Epithelial cell of proximal tubule (primary cell): ENCODE measurements at places on chromosomes 1 and 21. TPM values are rescaled to one million over a fixed set of nuclear protein-coding genes. Genes with fewer than 3 reads are reported as not detected.

DNA sequence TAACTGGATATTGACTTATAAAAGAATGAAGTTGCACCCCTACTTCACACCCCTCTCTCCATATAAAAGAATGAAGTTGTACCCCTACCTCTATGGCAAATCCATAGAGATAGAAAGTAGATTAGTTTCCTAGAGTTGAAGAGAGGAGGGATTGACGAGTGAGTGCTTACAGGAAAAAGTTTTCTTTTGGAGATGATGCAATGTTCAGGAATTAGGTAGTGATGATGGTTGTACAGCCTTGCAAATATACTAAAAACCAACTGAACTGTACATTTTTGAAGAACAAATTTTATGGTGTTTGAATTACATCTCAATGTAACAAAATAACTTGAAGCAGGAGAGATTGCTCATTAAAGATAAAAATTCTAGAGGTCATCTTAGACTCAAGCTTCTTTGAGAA lies 272.9 kb downstream of the GPR52 start:
- DNase-seq = no peak

DNA sequence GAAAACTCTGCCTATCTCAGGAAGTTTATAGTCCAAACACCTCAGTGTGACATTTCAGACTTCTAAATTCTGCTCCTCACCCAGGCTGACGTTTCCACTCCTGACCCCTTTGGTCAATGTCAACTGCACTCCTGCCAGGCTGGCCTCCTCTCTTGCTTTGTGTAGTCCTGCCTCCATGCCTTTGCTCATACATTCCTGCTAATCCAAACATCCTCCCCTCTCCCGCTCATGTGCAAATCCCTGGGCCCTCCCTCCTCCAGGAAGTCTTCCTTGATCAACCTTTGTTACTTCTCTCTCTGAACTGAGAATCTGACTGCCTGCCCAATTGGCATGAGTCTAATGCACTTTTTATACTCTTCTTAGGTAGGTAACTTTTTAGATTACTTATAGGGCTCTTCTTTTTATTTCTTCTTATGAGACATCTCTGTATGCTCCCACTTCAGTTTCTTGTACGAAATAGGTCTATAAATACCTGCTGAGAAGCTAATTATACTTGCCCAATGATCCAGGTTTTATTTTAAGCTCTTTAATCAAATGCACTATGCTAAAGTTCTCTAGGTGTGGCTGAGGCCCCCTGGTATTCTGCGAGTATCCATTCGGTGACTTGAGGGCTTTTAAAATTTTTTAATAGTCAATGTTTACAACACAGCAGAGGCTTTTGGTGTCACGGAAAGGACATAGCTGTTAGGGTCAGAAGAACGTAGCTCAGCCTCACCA lies 128.1 kb downstream of the PLXNA2 start:
- no peak for DNase-seq

GRCh38 chr1:8133657-8134430 lies 107.7 kb upstream of the ERRFI1 start:
- peak; percentile 54 for DNase-seq

DNA sequence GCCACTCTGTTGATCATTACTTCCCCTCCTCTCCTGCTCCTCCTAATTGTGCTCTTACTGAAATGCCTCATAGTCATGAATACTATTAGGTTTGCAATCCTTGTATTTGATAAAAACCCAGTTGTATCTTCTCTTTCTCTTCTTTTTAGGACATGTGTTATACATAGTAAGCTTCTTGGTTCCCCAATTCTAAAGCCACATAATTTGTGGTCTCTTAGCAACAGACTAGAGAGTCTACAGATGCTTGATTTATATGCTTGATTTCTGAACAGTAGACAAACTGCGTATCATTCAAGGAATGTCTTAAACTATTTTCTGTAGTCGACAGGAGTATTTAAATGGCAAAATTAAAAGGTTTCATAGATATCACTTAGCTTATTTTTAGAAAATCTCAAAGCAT lies 1598.9 kb downstream of the PLA2G4A start:
- no peak for DNase-seq

SLAMF8 gene
- not detected in 2 replicates for total RNA-seq

ANXA9 gene
- 0.12 and 1.2 TPM in 2 replicates for total RNA-seq

SLC1A7 gene
- not detected in 2 replicates for total RNA-seq
